ENCODE measurements at places on chromosomes 13 and 19. TPM values are rescaled to one million over a fixed set of nuclear protein-coding genes. Genes with fewer than 3 reads are reported as not detected.

The EPSTI1 gene
- total RNA-seq, result 0.73 TPM

The ZNF841 gene
- total RNA-seq, result 41.6 TPM

The TEX29 gene
- total RNA-seq, result 0.45 TPM

The ZNF700 gene
- 16.6 TPM for total RNA-seq

DNA sequence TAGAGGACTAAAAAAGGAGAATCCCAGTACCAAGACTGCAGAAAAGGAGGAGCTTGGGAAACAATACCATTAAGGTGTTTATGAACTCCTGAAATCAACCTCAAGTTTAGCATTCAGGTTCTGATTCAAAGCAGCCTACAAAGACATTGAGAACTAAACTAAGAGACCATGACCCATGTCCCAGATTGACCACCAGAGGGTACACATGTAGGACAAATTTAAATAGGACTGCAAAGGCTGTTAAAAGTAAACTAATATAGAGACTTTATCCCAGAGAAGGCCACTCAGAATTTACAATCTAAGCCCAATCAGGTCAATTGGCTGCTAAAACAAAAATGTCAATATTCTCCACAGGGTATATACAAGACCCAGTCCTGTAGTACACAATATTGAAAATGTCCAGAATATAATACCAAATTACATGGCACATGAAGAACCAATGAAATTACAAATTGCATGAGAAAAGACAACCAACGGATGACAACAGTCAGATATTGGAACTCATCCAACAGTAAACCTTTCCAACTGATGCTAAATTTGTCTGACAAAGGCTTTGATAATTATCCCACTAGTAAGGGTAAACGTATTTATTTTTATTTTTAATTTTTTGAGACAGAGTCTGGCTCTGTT is 682.4 kb downstream of the UQCRFS1 start:
- no peak for DNase-seq

DNA sequence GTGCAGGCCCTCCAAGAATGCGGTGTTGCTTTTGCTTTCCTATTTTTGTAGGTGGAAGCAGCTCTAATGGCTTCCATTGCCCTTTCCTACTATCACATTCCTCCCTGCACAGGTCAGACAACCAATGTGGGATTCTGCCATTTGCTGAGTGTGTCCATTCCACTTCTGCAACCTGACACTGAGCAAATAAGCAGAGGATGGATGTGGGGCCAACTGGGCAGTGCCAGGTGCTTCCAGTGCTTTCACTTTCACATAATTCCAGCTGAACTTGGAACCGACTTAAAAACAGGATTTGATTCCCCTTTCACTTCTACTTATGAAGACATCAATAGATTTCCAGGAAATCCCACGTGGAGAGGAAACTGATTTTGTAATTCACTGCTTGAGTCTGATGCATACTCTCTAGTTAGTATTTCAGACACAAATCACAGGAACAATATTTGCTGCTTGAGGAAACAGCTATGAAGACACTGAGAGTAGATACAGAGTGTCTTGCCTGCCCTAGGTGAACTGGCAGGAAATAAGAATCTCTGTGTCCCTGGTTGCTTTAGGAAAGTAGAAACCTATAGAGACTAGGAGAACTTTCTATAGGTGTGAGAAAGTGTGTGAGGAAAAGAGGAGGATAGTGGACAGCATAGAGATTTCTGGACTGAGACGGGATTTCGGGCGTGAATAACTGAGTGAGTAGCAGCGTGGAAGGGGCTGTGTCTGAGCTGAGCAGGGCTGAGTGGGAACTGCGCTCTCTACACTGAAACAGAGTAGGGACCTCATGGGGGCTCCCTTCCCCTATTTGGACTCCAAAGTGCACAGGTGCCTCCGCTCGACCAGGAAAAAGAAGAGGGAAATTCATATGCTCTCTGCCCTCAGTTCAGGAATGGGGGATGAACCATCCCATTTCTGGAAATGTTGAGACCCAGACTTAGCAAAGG is 22.5 kb downstream of the LGALS16 start:
- no peak for DNase-seq

GRCh38 chr19:43626838-43627237 is 7.4 kb upstream of the ZNF428 start:
- DNase-seq, result no peak

GRCh38 chr13:41648314-41648935 is 191.1 kb downstream of the RGCC start:
- no peak for DNase-seq

DNA sequence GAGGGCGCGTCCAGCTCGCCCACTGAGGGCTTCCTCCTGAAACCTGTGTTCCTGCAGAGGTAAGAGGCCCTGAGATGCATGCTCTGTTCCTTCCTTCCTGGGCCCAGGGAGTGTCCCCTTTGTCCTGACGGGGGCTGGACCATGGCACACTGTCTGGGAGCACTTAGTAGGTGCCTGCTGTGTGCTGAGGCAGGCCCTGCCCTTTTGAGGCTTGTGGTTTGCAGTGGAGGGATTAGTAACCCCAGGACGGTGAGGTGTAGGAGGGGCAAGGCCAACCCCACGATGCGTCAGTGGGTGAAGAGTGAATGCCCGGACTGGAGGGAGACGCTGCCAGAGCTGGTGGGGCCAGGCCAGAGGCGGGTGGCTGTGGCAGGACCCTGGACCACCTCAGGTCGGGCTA is 11.2 kb upstream of the F2RL3 start:
- no peak for DNase-seq

DNA sequence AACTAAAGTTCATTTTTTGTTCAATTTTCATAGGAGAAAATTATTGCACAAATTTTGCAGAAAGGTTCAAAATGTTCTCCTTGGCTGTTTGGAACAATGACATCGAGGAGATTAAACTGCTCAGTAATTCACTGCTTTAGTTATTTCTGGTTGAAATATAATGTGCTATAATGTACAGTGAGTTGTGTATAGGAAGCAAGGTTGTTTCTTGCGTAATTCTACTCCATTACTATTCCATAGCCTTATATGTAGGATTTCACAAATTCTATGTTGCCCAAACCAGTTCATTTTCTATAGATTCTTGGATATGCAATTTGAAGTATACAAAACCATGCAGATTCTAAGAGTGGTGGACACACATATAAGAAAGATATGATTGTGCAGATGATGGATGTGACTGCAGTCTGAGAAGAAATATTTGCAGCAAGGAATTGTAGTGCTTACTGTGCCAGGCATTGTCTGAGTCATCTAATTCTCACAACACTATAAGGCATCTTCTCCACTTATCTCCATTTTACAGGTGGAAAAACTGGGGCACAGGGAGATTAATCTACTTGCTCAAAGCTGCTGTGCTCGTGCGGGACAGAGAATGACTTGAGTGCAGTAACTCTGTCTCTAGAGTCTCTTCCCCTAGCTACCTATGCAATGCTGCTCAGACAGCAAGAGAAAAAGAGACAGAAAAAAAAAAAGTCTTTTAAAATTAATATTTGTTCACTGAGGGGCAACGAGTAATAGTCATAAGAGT is 515.5 kb downstream of the MYO16 start:
- DNase-seq, result no peak

- no peak for DNase-seq
Observed at GRCh38 chr13:39803156-39803555, 147.7 kb downstream of the COG6 start.

DNA sequence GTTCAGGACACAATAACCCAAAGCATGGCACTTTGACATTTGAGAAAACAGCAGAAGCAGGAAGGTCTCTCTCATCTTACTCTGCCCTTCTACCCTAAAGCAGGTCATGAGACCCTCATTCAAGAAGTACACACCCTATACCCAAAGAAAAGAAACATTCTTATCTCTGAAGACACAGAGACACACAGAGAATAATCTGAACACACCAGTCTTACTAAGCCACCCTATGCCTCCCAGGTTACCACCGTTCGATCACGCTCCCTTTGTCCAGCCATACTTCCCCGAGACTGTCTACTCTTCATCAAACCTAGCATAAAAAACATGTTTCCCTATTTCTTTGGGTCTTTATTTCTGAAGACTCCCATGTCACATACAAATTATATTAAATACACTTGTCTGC is 66.5 kb upstream of the ANKRD10 start:
- DNase-seq, result no peak

DNA sequence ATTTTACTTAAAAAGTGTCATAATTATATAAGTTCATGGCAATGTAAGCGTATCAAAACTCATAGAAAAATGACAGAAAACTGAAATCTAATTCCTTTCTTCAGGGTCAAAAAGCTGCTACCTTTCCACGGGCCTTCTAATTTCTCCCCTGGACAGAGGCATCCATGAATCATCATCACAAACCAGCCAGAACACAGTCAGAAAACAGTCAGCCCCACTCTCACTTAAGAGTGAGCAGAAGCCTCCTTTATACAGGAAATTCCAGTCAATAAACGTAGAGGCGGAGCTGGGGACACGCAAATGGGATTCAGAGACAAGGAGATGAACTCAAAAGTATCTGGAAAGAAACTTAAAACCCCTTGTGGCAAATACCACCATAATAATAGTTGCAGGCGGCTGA is 54.2 kb upstream of the ABCC4 start:
- no peak for DNase-seq

DNA sequence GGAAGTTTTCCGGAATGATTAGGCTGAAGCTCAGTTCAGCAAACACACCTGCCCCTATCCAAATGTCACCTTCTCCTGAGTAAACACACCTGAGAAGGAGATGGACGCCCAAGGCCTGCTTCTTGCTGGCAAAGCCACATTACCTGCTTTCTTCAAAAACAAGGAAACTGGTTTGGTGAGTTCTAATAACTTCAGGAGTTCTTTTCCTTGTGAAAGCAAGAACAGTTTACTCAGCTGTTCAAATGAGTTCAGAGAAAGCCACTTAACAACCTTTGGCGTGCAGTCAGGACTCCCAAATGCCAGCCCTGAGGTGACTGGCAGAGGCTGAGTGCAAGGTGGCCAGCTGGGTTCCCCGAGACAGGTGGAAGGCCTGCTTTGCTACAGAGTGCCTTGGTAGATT is 160.5 kb downstream of the STK24 start:
- no peak for DNase-seq

DNA sequence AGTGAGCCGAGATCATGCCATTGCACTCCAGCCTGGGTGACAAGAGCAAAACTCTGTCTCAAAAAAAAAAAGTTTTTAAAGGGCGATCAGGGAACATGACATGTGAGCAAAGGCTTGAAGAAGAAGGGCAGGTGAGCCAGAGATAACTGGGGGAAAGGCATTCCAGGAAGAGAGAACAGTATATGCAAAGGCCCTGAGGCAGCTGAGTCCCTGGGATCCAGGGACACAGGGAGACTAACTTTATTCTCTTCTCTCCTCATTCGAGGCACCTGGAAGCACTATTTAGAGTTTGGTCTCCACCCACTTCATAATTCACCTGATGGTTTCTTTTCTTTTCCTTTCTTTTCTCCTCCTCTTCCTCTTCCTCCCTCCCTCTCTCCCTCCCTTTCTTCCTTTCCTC is 17.6 kb downstream of the ZSCAN5A start:
- no peak for DNase-seq
